ENCODE measurements at places on chromosomes 16 and 17.

GRCh38 chr16:75053791-75054555 is 55.1 kb downstream of the ZNRF1 start:
- no peak for DNase-seq

DNA sequence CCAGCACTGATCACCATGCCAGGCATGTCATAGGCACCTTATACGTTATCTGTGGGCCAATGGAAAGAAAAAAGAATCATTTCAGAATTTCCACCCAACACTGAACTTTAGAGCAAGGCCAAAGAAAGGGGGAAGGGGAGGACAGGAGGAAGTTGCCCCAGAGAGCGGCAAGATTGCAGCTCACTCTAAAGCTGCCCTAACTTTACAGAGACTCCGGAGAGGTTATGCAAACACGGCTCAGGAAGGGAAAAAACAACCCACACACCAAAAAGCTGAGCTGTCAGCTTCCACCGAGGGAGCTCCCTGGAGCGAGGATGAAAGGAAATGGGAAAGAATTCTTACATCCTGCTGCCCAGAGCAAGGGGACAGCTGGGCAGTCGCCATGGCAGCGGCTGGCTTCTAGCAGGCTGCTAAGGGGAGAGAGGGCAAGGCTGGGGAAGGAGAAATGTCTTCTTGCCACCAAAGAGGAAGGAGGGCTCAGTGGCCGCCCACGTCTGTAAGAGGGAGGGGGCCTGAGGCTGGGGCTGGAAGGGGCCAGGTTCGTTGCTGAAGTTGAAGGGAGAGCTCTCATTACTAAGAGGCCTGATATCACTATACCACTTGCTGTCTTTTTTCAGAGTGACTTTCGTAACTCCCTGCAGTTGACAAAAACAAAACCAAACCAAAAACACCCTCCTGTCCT is 18.2 kb downstream of the COTL1 start:
- no peak for DNase-seq

DNA sequence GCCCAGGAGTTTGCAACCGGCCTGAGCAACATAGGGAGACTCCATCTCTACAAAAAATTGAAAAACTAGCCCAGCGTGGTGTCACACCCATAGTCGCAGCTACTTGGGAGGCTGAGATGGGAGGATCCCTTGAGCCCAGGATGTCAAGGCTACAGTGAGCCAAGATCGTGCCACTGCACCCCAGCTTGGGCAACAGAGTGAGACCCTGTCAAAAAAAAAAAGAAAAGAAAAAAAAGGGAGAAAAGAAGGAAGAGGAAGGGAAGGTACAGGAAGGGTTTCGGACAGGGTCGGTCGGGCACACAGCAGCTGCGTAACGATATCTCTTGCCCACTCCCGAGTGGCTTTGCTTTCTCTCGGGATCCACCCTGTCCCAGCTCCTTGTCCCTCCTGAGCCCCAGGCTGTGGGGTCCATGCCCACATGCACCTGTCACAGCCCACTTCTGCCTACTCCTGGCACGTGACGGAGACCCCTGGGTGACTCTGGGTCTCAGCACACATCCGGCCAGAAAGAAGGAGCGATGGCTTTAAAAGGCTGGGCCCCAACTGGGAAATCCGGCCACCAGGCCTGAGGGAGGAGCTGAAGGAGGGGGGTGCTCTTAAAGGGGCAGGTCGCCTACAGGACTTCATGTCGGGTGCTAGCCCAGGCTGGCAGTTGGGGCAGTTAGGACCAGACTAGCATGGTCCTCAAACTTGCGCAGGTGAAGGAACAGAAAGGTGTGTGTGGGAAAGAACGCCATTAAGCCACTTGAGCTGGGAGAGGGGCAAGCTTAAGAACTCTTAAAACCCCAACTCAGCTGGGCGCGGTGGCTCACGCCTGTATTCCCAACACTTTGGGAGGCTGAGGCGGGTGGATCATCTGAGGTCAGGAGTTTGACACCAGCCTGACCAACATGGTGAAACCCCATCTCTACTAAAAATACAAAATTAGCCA is at the start of gene GHDC:
Gene GHDC (minus strand): TSS at position 526 of the 931 bp plus-strand sequence. CDS start 913 bp downstream, outside the sequence.
- no peak for DNase-seq

- DNase-seq: no peak
Measured at GRCh38 chr16:85670840-85671239, 17.9 kb downstream of the GINS2 start.

DNA sequence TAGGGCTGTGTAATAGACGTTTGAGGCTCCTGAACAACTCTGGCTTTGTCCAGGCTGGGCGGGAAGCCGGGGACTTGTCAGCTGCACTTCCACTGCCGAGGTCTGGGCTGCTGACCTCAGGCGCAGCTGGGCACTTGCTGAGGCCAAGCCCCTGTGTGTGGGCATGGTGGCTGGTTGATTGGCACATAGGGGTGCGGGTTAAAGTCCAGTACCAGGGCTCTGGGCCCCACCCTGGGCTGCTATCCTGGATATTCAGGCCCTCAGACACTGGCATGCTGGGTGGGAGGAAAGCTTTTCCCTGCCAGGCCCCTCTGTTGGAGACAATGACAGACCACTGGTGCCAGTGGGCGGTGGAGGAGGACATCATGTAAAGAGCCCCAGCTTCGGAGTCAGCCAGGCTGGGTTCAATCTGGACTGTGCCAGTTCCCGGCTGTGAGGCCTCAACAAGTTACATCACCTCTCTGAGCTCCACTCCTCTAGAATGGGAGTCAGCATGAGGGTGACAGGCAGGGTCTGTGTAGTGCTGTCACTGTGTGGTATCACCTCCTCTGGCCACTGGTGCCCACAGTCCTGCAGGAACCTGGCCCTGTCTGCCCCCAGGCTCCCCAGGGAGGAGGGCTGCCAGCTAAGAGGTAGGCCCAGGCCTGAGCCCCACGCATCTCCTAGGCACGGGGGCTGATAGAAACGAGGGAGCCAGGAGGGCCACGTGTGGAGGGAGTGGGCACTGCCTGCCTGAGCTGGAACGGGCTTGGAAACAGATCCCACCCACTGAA is 42.5 kb downstream of the PSME3IP1 start:
- DNase-seq: no peak

Measured in vagina (tissue), 2 donors.